ENCODE measurements at places on chromosomes 12 and 14. TPM values are rescaled to one million over a fixed set of nuclear protein-coding genes. Genes with fewer than 3 reads are reported as not detected.

DNA sequence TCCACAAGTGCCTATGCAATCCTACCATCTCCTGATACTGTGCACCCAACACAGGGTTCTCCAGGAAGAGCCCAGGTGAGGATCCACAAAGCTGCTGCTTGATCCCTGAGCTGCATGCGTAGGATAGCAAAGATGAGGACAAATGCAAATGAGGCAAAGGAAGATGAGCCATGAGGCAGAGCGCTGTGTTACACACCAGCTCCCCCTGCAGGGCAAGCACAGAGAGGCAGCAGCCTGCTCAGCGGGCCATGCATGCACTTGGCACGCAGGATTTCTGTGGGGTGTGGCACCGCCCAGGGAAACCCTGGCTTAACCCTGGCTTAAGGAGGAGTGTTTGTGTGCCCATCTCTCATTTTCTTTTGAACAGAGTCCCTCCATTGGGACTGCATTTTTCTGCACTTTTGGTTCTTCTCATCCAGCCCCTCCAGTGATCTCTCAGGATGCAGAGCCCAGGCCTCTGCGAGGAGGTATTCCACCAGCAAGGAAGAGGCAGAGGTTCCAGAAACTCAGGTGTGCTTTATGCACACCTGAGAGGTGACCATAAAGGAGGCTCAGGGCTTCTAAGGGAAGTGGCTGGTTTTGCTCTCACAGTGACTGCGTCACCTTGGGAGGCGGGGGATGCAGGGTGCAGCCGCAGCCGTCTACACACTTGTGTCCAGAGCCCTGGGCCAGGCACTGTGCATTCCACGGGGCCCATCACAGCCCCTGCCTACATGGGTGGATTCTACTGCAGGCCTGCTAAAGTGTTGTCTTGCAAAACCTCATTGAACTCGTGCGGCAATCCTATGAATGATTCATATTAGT is 973.3 kb upstream of the TMEM132C start:
- no peak overlapping the region for H3K27ac ChIP-seq
- H3K36me3 ChIP-seq, result no peaks in the 10 kb centered on the region
- no peaks in the 10 kb centered on the region for H3K27me3 ChIP-seq
- H3K4me1 ChIP-seq, result no peaks in the 10 kb centered on the region
- no peak overlapping the region for H3K4me3 ChIP-seq

- H3K27me3 ChIP-seq, result no peaks in the 10 kb centered on the region
- DNase-seq, result no peak
- no peak overlapping the region for H3K27ac ChIP-seq
- no peak overlapping the region for H3K4me3 ChIP-seq
- H3K4me1 ChIP-seq, result no peaks in the 10 kb centered on the region
These were observed 247.6 kb downstream of the RPAP3 start for GRCh38 chr12:47458279-47458678.

DNA sequence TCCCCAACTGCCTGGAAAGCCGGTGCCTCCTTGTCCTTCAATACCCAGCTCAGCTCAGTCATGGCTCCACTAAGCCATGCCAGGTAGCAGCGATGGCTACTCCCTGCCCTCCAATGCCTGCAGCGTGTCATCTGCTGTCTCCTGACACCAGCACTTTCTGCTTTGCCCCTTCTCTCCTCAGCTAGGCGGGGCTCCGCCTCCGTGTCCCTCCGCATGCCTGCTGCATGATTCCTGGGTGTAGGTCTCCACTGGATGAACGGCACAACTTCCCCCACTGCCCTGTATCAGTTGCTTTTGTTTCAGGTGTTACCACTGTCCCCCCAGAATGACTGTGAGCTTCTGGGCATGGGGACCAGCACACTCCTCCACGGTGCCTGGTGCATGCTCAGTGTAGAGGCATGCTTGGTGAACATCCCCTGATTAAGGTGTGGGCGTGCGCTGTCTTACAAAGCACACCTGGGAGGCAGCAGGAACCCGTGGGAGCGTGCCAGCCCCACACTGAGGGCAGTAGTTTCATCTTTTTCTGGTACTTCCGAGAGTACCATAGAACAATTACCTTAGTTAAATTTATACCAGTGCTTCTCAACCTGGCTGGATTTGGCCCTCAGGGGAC is 179.4 kb upstream of the PRMT8 start:
- no peak overlapping the region for H3K27ac ChIP-seq
- no peaks in the 10 kb centered on the region for H3K27me3 ChIP-seq
- DNase-seq, result no peak
- H3K4me1 ChIP-seq, result no peaks in the 10 kb centered on the region

DNA sequence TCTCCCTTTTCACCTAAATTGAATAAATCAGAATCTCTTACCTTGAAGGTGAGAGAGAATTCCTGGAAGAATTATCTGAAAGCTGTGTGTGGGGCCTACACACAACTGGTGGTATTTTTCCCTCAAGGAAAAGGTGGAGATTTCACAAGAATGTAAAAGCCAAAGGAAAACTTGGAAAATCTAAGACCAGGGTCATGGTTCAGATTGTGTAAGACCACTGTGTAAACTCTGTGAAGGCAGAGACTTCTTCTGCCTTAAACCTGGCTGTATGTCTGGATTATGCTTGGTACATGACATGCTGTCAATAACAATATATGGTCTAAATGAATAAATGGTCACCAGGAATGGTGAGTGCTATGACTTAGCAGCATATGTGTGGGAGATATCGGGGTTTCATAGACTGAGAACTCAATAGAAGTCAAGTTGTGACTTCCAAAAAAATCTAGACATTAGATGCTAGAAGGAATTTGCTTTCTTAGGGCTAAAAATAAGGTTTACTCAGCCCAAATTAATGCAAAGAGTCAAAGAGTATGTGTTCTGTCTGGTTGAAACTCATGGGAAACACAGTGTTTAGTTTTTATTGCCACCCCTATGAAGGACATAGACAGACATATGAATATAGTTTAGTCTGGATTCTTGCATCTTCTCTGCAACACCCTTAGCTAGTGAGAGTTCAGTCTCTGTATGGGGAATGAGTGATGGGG is 163.7 kb downstream of the SNAPC1 start:
- no peaks in the 10 kb centered on the region for H3K27me3 ChIP-seq
- no peak overlapping the region for H3K27ac ChIP-seq
- no peak for DNase-seq
- no peak overlapping the region for H3K4me3 ChIP-seq

GRCh38 chr12:93980711-93981110 is 167.7 kb upstream of the PLXNC1 start:
- H3K4me1 ChIP-seq, result no peaks in the 10 kb centered on the region
- H3K27me3 ChIP-seq, result no peaks in the 10 kb centered on the region
- no peak for DNase-seq
- no peak overlapping the region for H3K27ac ChIP-seq

DNA sequence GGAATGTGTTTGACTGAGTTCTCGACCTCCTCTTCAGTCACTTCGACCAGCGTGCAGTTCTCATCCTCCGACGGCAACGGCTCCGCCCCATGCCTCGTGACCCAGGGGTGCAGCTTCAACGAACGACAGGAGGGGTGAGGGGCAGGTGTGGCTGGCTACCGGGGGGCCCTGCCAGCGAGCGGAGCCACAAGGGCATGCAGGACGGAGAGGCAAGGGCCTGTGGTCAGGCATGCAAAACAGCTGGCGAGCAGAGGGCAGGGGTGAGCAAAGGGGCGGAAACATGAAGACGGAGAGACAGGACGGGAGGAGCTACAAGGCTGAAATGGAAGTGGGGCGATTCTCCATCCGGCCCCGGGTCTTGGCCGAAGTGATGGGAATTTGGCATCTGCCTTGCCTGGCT is 38.7 kb downstream of the P2RX4 start:
- H3K4me3 ChIP-seq, result no peak overlapping the region
- H3K4me1 ChIP-seq, result no peaks in the 10 kb centered on the region
- no peaks in the 10 kb centered on the region for H3K36me3 ChIP-seq

DNA sequence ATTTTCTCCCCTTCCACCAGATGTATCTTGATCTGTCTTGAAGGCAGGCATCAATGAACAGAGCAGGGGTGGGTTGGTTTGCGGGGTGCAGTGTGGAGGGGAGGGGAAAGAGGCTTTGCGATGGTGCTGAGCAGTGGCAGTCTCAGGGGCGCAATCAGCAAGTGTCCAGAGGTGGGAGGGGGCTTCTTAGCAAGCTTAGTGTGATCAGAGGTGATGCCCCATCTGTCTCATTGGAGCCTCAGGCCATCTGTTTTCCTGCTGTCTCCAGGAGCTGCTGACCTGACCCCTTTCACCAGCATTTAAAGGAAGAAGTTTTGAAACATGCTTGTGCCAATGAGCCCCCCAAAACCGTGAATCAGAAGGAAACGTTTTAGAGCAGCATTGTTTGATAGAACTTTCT is 187.7 kb upstream of the LHX5 start:
- H3K4me1 ChIP-seq, result no peaks in the 10 kb centered on the region
- no peak overlapping the region for H3K27ac ChIP-seq
- H3K4me3 ChIP-seq, result no peak overlapping the region

- H3K36me3 ChIP-seq, result no peaks in the 10 kb centered on the region
- DNase-seq, result no peak
- no peaks in the 10 kb centered on the region for H3K27me3 ChIP-seq
- no peak overlapping the region for H3K27ac ChIP-seq
- no peaks in the 10 kb centered on the region for H3K4me1 ChIP-seq
These were observed 299.5 kb upstream of the RPL10L start for GRCh38 chr14:46951103-46951502.

DNA sequence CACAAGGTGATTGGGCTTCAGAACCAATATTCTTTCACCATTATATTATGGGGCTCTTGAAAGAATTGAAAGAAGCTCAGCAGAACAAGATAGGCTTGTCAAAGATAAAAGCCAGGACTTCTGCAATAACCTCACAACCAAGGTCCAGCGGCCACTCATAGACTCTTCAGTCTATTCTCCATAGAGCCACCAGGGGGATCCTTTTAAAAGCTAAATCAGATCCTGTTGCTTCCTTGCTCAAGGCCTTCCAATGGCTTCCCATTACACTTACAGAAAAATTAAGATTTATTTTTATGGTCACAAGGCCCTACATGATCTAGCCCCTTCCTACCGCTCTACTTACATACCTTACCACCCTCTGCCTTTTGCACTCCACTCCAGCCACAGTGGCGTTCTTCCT is 169.6 kb downstream of the C12orf42 start:
- DNase-seq, result no peak
- H3K4me3 ChIP-seq, result no peak overlapping the region
- no peaks in the 10 kb centered on the region for H3K36me3 ChIP-seq
- H3K27me3 ChIP-seq, result no peaks in the 10 kb centered on the region

DNA sequence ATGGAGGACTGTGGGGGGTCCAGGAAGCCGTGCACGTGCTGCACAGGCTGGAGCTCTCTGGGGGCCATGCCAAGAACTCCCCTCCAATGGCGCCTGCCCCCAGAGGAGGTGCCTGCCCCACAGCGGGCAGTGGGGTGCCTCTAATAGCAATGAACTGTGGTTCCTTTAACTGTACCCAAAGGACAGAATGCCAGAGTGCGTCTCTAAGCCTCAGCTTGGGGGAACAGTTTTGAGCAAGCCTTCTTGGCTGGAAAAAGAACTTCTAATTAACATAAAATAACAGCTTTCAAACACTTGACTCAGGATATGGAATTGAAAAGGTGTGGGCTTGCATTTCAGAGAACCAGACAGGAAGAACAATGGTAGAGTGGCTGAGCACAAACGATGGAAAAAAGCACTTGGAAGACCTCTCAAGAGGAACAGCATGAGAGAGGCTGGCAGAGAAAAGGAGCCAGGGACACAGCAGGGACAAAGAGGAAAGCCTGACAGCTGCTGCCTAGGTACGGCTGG is 195.6 kb downstream of the TTC7B start:
- H3K4me3 ChIP-seq, result no peak overlapping the region
- no peak for DNase-seq
- no peak overlapping the region for H3K27ac ChIP-seq
- H3K36me3 ChIP-seq, result no peaks in the 10 kb centered on the region
- H3K4me1 ChIP-seq, result no peaks in the 10 kb centered on the region

GRCh38 chr12:124548854-124549378 is 18.5 kb downstream of the NCOR2 start:
- H3K27me3 ChIP-seq, result no peaks in the 10 kb centered on the region
- no peak overlapping the region for H3K4me3 ChIP-seq
- H3K4me1 ChIP-seq, result peaks cover 6% of the 10 kb centered on the region

GRCh38 chr12:24977060-24977459 is 28.2 kb upstream of the BCAT1 start:
- H3K36me3 ChIP-seq, result no peaks in the 10 kb centered on the region
- H3K27me3 ChIP-seq, result no peaks in the 10 kb centered on the region
- DNase-seq, result no peak
- no peak overlapping the region for H3K27ac ChIP-seq

DNA sequence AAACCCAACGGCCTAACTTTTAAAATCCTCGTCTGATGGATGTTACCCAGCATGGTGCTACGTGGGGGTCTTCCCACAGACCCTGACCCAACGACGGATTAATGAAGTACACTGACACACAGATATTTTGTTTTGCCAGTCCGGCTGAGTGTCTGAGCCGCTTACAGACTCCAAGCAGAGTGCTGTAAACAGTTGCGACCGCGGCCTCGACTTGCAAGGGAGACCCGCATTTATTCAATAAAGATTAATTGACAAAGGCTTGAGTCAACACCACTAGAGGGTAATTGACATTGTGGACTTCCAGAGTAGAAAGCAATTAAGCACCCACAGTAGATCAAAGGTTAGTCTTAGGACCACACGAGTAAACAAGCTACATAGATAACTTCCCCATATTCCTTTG is 1042.4 kb downstream of the AACS start:
- H3K27ac ChIP-seq, result no peak overlapping the region
- H3K36me3 ChIP-seq, result no peaks in the 10 kb centered on the region
- H3K27me3 ChIP-seq, result no peaks in the 10 kb centered on the region
- no peaks in the 10 kb centered on the region for H3K4me1 ChIP-seq

- no peak overlapping the region for H3K4me3 ChIP-seq
- H3K36me3 ChIP-seq, result no peaks in the 10 kb centered on the region
- H3K27me3 ChIP-seq, result no peaks in the 10 kb centered on the region
- H3K4me1 ChIP-seq, result peaks cover 5% of the 10 kb centered on the region
These were observed 1.8 kb downstream of the PARP11 start for GRCh38 chr12:3871356-3871755.

DNA sequence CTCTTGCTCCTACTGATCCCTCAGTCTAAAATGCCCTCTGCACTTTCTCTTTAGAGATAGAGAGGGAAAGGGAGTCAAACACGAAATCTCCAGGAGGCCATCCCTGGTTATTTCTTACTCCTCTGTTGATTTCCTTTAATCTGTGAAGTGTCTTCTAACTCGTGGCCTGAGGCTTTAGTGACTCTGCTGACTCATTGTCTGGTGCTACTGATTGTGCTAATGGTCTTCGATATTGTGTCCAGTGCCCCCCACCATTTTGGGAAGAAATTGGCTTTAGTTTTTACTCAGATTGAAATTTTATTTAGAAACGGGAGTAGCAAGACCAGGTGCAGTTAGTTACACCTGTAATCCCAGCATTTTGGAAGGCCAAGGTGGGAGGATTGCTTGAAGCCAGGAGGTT is 839 bp downstream of the CLEC9A start:
- H3K27ac ChIP-seq, result no peak overlapping the region
- H3K4me3 ChIP-seq, result no peak overlapping the region
- no peaks in the 10 kb centered on the region for H3K4me1 ChIP-seq
- no peaks in the 10 kb centered on the region for H3K36me3 ChIP-seq

The CCDC196 gene
- total RNA-seq, result not detected

The SERPINA12 gene
- not detected for total RNA-seq

The RNASE4 gene
- 159 TPM for total RNA-seq

The HNRNPA1 gene
- 1,238 TPM for total RNA-seq

Measured in uterus (tissue), 4 donors.